ENCODE measurements at places on chromosomes 3 and 15.

DNA sequence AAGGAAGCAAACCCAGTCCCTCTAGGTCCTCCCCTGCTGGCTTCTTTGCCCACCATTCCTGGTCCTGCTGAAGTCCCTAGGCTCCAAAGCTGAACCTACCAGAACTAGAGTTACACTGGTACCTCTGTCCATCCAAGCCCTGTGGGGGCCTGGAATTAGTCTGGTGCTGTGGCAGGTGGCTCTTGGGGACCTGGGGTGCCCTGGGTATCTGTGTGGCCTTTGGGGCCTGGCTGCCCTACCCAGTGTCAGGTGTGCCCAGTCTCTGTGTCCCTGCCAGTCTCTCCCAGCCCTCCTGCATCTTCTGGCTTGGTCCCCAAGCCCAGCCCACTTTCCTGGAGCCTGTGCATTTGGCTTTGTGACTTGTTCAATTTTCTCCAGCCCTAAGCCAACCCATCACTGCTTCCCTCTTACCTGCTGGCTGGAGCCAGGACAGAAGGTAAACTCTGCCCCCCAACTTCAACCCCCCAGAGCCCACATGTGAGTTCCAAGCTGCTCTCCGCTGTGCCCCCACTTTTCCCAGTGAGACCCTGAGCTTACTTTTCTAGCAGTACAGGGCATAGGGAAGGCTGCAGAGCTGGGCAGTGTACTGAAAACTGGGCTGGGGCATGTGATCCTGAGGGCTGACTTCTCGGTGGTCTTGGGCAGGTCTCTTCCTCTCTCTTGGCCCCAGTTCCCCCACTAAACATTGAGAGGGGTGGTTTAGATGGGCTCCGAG is 28.3 kb upstream of the HHATL start:
- no peak for DNase-seq

- DNase-seq, result no peak
Measured at GRCh38 chr3:146274833-146275232, 23.9 kb upstream of the PLSCR4 start.

DNA sequence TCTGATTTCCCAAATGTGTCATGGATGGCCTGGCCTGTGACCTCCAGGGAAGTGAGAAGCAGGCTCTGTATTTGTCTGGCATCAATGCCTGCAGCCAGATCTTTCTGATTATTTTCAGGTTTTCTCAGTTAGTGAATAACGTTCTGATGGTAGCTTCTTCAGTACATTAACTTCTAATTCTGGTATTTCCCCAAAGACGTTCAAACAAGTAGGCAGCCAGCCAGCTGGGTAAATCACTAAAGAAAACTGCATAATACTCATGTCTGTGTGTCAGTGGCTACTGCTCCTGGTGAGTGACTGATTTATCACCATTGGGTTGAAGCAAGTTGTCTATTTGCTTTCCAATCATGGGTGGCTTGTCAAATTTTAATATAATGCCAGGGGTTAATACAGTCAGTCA is 162.6 kb upstream of the PFN2 start:
- DNase-seq, result no peak

DNA sequence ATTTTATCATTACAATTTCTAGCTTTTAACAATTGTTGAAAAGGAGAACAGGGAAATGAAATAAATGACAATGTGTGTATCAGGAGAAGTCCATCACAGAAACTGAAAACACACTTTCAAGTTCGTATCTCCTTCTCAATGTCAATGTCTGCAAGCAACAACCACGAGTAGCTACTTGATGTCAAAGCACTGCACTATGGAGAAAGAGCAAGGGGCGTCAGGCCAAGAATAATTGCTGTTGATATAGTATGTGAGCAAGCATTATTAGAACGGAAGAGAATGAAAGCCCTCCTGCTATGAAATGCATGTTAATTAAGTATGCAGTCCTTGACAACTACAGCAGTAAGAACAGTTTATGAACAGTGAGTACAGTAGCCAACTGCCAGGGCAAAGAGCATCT is 1250.1 kb downstream of the ZPLD1 start:
- no peak for DNase-seq

DNA sequence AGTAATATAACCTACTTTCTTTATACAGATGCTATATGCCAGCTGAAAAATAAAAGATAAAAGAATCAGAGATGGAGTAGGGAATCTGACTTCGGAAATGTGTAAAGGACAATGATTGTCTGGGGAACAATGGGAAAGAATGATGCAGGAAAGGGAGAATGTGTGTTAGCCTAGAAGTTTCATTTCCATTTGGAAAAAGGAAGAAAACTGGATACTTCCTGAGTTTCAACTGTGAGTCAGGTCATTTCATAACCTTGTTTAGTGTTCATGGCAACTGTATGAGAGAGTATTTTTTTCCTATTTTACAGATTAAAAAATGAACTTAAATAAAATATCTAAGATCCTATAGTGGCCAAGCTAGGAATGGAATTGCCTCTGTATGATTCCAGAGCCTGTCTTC is 261.3 kb upstream of the NECTIN3 start:
- DNase-seq, result no peak

- no peak for DNase-seq
Measured at GRCh38 chr3:131216801-131217200, 164.8 kb upstream of the NUDT16 start.

DNA sequence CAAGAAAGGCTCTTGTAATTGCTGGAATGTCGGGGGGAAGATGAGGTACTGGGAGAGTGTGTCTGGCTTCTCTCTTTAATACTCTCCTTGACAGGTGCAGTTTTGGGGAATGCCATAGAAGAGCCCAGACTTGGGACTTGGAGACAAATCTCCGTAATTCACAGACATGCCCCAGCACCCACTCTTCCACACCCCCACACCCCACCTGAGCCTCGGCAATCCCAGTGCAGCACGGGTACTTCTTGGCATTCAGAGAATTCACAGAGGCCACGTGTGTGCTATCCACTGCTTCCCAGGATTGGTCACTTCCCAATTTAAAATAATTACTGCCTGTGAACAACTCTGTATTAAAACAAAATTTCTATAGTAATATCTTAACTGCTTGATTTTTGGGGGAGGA is 43.9 kb downstream of the TRIM71 start:
- no peak for DNase-seq

DNA sequence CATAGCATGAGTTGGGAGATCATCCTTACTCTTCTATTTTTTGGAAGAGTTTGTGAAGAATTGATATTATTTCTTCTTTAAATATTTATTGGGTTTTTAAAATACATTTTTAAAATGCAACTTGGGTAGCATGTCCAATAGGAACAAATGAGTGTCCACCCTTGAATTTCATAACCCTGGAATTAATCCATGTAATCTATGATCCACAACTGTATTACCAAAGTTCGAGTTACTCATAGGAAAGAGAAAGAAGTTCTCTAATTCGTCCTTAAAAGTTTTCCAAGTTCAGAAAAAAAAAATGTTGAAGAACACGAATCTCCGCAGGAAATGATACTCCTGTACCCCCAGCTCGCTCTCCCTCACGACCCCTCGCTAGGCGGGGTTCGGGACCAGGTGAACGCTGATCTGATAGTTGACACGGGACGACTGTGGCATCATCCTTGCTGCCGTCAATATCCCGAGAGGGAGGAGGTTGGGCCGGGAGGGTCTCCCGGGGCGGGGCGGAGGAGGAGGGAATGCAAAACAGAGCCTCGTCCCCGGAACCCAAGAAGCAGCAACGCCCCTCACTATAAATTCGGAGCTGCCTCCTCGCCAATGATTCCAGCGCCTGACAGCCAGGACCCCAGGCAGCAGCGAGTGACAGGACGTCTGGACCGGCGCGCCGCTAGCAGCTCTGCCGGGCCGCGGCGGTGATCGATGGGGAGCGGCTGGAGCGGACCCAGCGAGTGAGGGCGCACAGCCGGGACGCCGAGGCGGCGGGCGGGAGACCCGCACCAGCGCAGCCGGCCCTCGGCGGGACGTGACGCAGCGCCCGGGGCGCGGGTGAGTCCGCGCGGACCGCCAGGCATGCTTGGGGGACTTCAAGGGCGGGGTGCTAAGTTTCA is at the start of gene AGTR1:
TSS of gene AGTR1 (plus strand) at position 598 of the 884 bp plus-strand sequence. CDS start 43,133 bp downstream, outside the sequence.
- DNase-seq, result no peak

GRCh38 chr3:151400341-151400740 is 15.8 kb upstream of the P2RY12 start:
- DNase-seq, result no peak

GRCh38 chr3:59247402-59247841 is 197.6 kb upstream of the CFAP20DC start:
- no peak for DNase-seq

- DNase-seq, result no peak
Measured at GRCh38 chr3:69602112-69602511, 137.2 kb upstream of the MITF start.

DNA sequence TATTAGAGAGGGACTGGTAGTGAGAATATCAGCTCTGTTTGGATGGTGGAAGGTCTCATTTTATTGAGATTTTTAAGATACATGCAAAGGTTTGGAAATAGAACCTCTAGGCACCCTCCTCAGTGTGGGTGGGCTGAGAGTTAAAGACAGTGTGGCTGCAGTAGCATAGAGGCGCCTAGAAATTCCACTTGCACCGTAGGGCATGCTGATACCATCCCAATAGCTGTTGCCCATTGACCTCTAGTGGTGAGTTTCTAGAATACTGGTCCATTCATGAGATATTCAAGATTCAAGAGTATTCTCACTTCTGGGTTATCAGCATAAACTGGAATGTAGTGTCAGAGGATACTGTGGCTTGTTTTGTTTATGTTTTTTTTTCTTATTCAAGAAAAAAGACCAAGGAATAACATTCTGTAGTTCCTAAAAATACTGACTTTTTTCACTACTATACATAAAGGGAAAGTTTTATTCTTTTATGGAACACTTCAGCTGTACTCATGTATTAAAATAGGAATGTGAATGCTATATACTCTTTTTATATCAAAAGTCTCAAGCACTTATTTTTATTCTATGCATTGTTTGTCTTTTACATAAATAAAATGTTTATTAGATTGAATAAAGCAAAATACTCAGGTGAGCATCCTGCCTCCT is 87.2 kb downstream of the TGFBR2 start:
- DNase-seq, result peak; percentile 50

GRCh38 chr3:101950985-101951733 is 101.8 kb downstream of the NFKBIZ start:
- DNase-seq, result no peak

DNA sequence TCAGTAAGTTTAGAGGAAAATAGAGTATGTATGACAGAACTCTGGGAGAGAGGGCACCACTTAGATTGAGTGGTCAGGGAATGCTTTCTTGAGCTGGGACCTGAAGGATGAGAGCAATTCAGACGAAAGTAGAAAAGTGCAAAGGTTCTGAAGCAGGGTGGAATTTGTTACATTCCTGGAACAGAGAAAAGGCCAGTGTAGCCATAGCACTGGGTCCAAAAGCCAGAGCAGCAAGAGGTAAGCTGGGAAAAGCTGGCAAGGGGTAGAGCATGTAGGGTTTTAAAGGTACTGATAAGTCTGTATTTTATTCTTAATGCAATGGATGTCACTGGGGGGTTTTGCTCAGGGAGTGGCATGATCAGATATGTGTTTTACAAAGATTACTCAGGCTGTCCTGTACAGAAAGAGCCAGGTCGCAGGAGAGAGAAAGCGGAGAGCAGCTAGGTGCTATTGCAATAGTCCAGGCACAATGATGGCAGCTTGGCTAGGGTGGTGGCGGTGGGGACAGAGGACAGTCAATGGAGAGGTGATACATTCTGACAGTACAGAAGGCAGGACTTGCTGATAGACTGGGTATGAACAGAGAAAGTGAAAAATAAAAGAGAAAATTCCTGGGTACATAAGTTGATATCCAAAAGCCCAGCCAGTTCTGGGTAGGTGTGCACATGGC is 17.0 kb downstream of the FSTL1 start:
- DNase-seq, result no peak

GRCh38 chr3:24378313-24378712 is 116.3 kb downstream of the THRB start:
- no peak for DNase-seq

- no peak for DNase-seq
Measured at GRCh38 chr3:45362758-45363157, 25.6 kb upstream of the LARS2 start.

DNA sequence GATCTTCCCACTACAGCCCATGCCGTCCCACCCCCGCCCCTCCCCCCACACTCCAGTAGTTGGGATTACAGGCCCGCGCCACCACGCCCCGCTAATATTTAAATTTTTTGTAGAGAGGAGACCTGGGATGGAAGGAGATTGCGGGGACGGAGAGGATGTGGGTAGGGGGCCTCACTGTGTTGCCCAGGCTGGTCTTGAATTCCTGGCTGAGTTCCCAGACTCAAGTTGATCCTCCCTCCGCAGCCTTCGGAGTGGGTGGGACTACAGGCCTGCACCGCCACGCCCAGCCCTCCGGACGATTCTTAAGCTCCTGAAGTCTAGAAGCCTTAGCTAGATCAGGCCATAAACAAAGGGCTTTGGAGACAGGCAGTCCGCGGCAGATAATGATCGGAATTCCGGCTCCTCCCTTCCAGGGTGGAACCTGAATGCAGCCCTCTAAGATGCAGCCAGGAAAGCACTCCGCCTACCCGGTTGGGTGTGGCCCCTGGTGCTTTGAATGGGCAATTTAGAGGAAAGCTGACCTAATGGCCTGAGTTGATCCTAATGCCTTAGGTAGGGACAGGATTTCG is at the start of gene DPPA2:
TSS of gene DPPA2 (minus strand) at position 356 of the 569 bp plus-strand sequence. CDS start 1,975 bp downstream, outside the sequence.
- no peak for DNase-seq

- no peak for DNase-seq
Measured at GRCh38 chr3:128379367-128380160, 87.1 kb downstream of the DNAJB8 start.

DNA sequence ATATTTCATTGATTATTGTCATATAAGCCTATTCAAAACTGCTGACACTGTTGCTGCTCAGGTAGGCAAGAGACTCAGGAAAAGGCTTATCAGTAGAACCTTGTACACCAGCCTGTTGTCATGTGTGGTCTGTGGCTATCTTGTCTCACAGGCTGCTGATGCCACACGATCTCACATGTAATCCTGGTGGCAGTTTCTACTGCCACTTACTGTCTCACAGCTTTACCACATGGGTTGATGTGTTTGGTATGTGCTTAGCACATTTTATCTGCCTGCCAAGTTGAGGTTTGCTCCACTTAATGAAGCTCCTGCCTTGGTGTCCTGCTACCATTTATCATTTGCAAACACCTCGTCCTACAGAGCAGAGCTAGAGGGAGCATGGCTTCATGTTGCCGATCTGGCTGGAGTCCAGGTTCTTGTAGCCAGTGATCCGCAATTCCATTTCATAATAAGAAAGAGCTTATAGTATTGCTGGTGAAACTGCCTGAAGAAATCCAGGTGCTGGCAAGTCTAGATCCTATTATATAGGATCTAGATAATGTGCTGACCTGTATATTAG is 637.9 kb downstream of the NLGN1 start:
- DNase-seq, result no peak

DNA sequence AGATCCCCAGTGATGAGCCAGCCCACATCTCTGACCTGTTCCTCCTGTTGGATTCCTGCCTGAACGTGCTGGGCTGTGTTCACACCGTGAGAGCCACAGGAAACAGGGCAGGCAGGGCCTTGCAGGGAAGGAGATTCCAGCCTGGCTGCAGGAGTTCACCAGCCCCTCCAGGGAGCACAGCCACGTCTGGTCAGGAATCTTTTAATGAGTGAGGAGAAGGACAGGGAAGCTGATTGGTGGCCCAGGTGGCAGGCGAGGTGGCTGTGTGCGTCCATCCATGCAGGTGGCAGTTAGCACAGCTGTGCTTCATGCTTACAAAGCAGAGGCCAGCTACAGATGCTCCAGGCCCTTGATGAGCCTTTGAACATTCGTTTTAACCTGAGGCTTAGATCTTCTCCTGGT is 10.5 kb downstream of the LRRK1 start:
- DNase-seq, result no peak
